CD4-positive, alpha-beta T cell treated with Interleukin-21 for 1 hour (primary cell): ENCODE measurements at places on chromosomes 12 and 14.

DNA sequence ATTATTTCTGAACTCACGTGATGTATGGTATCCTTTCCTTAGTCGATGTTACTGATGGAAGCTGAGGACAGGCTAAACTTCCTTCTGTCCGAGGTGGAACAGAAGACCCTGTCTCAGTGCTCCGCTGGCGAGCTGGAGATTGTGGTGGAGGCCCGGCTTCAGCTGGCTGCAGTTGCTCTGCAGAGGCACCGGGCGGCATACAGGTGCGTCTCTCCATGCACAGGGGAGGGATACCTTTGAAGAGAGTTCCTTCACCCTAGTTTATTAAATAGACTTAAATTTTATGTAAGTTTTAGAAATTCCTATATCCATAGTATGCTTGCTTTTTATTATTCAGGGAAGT lies 186.7 kb upstream of the NEDD1 start:
- DNase-seq, result peak; percentile 35

DNA sequence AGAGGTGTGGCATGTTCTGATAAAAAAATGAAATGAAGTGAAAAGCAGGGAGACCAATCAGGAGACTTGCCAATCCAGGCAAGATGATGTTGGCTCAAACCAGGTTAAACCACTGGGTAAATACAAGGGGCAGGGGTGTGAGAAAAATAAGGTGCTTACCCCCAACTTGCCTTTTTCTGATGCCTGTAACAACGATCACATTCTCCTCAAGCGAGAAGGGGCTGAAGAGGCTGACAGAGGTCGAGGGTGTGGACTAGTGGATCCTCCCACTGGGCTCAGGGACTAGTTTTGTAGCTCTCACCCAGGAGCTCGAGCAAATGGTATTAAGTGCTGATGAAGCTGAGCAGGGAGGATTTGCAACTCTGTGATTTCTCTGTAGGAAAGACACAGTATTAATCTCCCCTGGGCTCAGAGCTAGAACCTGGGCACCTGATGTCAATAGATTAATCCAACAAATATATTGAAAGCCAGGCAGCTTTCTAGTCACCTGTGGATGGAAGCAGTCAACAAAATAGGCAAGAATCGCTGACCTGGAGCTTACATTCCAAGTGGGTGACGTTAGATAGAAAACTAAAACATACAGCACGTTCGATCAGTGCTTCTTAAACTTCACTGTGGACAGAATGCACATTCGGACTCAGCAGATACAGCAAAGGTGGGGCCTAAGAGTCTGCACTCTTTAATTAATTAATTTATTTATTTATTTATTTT lies 15.2 kb upstream of the EAPP start:
- peak; percentile 40 for DNase-seq

DNA sequence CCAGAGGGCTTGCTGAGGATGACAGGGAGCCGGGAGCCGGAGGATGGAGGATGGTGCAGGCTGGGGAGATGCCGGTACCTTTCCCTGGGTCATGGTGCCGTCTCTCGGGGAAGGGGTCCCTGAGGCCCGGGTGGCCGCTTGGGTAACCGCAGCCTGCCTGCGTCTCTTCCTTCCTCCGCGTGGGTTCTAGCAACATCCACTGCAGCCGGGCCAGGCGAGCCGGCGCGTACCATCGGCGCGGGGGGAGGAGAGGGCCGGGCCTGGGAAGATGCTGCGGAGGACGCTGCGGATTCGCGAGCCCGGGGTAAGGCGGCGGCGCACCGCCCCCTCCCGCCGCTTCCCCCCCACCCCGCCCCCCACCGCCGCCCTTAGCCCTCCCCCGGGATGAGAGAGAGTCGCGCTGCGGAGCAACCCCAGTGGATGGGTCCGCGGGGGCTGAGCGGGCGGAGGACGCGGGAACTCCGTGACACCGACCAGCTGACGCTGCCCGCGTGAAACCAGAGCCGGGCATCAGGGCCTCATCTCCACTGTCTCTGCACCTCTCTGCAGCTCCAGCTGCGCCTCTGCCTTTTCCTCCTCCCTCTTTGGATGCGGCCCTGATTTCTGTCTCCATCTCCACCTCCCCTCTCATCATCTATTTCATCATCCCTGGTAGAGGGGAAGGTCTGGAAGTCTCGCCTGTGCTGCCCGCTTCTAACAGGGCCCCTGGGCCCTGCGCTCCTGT lies at the start of gene FAIM2:
Gene FAIM2, minus strand, starts transcription at position 201 of the 724 bp plus-strand sequence. Its CDS starts 108 bp downstream, at position 93.
- peak; percentile 46 for DNase-seq

DNA sequence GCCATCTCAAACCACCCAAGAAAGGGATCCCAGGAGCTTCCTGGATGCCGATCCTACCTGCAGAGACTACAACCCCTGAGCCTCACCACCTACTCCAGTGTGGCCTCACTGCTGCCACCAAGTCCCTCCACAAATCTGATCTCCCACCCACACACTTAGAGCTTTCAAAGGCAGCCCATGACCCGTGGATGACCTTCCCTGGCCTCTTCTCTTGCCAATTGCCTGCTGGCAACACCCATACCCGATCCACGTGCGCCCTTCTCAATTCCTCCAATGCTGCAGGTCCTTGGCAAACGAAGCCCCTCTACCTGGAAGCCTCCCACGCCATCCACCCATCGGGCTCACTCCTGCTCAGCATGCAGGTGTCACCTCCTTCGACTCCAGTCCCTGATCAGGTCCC lies 30.7 kb downstream of the HVCN1 start:
- no peak for DNase-seq
